Mesothelial cell of epicardium (in vitro differentiated cells): ENCODE measurements at places on chromosomes 5 and 9.

DNA sequence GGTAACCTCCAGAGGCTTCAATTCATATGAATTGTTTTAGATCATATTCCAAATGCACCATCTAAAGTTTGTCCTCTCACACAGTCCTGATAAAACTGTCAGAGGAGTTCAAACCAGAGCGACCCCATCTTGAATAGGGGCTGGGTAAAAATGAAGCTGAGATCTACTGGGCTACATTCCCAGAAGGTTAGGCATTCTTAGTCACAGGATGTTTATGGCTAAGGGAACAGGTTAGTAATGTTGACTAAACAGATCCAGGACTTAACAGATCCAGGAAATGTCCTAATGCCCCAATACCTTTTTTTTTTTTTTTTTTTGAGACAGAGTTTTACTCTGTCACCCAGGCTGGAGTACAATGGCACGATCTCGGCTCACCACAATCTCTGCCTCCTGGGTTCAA, 192.6 kb upstream of the PRDM9 start:
- DNase-seq: no peak

DNA sequence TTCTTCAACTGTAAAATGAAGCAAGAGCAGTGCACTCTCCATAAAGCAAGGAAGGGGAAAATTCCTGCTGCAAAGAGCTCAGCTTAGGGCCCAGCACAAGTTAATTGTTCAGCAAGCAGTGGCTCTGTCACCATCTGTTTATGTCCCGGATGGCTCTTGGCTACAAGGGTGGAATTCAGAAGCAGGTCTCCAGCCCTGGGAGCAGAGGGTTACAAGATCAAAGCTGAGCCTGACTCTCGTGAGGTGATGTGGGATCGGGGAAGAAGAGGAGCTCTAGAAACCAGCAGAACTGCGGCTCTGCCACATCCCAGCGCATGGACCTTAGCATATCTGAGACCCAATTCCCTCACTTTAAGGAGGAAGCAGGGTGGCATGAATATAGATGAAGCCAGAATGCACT, 25.2 kb upstream of the OLFM1 start:
- DNase-seq: no peak

DNA sequence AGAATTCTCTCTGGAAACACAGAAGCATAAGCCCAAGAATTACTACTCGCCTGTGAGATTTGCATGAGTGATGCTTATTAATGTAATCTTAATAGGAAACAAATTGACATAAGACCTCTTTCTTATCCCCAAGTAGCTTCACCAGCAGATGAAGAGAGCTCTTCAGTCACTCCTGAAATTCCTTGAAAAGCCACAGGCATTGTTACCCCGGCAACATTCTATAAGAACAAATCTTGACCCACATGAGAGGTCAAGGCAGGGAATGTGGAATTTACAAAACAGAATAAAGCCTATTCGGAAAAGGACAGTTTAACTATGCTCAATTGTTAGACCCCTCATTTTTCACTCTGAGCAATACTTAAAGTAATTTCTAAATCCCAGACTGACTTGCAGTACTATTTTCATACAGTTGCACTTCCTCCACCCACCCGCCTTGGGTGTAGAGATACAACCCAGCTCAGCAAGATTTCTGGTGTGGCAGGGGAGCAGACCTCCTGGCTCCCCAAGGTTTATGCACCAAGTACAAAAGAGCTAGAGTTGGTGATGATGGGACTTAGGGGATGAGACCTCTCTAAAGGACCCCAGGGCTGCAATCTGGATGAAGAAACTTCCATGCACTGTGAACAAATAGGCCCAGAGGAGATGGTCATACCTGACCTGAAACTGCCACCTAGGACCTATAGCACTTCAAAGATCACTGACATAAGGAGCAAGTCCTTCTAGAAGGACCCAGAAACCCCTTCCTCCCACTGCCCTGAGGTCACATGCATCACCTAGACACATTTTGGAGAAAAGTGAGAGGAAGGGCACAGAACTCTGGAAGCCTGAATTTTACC, 242.1 kb downstream of the ZNF608 start:
- no peak for DNase-seq

- no peak for DNase-seq
Measured at GRCh38 chr5:74507370-74508005, 133.0 kb downstream of the ENC1 start.

GRCh38 chr5:7250611-7251010, 145.3 kb upstream of the ADCY2 start:
- DNase-seq: no peak

- DNase-seq: no peak
Measured at GRCh38 chr5:124951661-124952060, 205.2 kb upstream of the ZNF608 start.

- no peak for DNase-seq
Measured at GRCh38 chr5:157677931-157678330, 6.6 kb downstream of the C5orf52 start.

DNA sequence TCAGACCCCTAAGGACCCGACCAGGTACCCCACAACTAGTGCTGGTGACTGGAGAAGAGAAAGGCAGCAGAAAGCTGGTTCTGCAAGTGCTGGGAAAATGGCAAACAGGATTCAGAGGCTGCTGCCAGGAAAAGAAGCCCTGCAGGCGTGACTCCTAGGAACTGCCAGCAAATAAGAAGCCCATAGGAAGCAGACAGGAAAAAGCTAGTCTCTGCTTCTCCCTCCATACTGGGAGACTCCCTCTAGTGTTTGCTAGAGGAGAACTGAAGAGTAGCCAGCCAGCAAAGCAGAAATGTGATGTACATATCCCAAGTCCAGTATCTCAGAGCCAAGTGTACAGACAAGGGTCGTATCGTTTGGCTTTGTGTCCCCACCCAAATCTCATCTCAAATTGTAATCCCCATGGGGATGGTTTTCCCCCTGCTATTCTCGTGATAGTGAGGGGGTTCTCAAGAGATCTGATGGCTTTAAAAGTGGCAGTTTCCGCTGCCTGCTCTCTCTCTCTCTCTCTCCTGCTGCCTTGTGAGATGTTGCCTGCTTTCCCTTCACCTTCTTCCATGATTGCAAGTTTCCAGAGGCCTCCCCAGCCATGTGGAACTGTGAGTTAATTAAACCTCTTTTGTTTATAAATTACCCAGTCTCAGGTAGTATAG, 38.1 kb upstream of the TUSC1 start:
- DNase-seq: no peak

DNA sequence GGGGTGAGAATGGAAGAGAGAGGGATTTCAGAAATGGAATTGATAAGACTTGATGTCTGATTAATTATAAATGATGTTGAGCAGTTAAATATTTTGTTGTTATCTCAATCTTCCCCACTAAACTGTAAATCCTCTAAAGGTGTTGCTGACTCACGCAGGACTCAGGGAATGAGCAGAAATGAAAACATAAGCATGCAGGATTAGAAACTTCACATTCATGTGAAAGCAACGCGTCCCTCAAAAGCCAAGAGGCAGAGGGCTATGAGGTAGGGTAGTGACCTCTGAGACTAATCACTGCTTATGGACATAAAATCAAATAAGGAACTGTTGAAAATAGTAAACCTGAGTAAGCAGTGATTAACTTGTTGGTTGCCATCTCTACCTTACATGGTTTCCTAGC, 21.1 kb downstream of the ADAMTSL1 start:
- no peak for DNase-seq

DNA sequence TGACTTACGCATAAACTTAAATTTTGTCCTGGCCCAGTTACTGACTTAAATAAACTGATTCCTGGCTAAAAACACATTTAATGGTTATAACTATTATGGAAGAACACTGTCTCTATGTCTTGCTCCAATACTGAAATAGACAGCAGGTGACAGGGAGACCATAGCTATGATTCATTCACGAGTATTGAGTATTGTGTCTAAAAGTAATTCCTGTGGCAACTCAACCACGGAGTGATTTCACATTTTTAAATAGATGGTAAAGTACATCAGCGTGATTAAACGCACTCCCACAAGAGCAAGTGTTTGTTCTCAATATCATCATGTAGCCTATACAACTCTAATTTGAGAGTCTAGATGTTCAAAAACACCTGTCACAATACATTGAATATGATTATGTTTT, 35.9 kb upstream of the PCSK1 start:
- DNase-seq: no peak

DNA sequence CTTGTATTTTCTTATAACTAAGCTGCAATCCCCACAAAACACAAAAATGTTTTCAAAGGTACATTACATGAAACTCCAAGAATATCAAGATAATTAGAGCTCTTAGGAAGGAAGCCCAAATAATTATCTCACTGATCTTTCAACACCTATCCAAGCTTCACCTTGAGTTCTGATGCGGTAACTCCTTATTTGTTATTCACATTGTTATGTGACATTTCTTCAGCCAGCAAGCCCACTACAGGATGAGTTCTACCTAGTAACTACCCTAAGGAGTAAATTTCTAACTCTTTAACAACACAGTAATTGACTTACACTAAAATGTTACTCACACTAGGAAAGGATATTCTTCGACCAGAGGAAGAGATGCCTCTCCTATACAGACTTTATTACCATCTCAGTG, 9.9 kb downstream of the NR6A1 start:
- no peak for DNase-seq

DNA sequence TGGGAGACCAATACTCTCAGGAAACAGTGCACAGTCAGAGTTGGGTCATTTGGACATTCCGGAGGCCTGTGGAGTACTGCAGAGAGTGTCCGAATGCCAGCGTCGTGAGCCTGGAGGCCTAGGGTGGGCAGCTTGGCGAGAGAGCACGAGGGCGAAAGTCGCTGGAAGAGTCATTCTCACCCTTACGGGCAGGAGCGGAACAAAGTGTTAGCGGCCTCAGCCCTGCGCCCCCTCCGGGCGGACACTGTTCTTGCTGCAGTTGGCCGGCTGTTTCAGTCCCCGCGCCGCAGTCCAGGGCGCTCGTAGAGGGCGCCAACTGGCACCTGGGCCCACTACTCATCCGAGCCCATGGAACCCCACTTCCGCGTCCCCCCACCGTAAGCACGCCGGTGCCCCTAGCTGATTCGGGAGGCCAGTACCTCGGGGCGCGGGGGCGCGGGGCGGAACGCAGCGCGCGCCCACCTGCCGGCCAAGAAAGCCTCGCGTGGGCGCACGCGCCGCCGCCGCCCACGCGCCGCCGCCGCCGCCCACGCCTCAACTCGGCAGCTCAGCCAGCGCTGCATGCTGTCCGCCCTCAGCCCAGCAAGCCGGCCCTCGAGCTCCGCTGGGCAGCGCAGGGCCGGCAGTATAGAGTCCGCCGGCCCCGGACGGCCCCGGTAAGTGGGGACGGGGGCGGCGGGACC, 99.7 kb upstream of the CCL21 start:
- DNase-seq: no peak

- DNase-seq: no peak
Measured at GRCh38 chr5:98813755-98814154, 40.3 kb downstream of the RGMB start.

DNA sequence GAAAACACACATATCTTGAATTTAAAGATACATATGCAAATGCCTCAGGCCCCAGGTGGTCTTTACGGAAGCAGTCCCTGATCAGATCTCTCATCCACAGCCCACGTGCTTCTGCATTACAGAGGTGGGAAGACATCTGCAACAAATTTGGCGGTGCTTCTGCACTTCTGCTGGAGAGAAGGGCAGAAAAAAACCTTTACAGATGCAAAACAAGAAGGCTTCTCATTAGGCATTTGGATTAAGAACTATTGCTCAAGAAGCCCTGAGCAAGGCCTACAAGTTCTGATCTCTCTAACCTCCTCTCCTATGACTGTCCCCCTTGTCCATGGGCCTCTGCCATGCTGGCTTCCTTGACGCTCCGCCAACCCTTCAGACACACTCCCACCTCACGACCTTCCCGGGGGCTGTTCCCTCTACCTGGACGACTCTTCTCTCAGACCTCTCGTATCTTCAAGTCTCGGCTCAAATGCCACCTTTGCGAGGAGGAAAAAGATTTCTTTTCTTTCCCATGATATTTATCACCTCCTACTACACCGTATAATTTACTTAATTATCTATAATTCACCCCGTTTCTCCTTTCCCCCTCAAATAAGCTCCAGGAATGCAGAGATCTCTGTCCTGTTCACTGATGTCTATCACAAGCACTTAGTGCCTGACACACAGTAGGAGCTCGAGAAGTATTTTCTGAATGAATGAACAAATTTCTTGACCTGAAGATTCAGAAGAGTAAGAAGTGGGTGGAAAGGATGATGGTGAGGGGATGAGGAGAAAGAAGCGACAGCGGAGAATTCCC, 1.1 kb downstream of the MTMR12 start:
- no peak for DNase-seq

GRCh38 chr5:34587355-34588241, 68.5 kb upstream of the RAI14 start:
- no peak for DNase-seq
